Ovary (tissue), 10 donors: ENCODE measurements at places on chromosomes 12 and 14. TPM values are rescaled to one million over a fixed set of nuclear protein-coding genes. Genes with fewer than 3 reads are reported as not detected.
A peak's percentile ranks its signal among the peaks of the same experiment; 100 is the strongest.

- no peak for DNase-seq
- H3K27ac ChIP-seq: no peak overlapping the region
- no peaks in the 10 kb centered on the region for H3K27me3 ChIP-seq
- H3K4me3 ChIP-seq: no peak overlapping the region
- no peaks in the 10 kb centered on the region for H3K36me3 ChIP-seq
Measured at GRCh38 chr12:43316520-43316919, 235.5 kb downstream of the ADAMTS20 start.

DNA sequence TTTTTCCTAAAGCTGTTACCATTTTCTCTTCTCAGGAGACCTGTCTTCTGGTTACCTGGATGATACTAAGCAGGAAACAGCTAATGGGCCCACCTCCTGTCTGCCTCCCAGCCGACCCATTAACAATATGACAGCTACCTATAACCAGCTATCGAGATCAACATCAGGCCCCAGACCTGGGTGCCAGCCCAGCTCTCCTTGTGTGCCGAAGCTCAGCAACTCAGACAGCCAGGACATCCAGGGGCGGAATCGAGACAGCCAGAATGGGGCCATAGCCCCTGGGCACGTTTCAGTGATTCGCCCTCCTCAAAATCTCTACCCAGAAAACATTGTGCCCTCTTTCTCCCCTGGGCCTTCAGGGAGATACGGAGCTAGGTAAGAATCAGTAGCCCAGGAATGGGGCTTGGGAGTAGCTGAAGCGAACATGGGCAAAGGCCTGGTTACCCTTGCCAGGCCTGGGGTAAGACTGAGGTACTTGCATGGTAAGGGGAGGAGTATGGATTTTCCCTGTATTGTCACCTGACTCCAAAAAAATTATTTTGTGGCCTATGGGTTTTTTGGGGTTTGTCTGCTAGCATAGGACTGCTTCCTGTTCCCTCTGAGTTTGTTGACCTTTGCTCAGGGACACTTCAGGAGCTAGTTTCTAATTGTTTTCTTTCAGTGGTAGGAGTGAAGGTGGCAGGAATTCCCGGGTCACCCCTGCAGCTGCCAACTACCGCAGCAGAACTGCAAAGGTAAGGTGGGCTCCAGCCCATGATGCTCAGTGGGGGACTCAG, 26.6 kb downstream of the TRAFD1 start:
- no peaks in the 10 kb centered on the region for H3K27me3 ChIP-seq
- H3K4me3 ChIP-seq: no peak overlapping the region
- DNase-seq: no peak
- H3K27ac ChIP-seq: no peak overlapping the region
- H3K4me1 ChIP-seq: no peaks in the 10 kb centered on the region

SEC23A gene
- total RNA-seq: 87.3 TPM

POU6F1 gene
- 21.5 TPM for total RNA-seq

DNA sequence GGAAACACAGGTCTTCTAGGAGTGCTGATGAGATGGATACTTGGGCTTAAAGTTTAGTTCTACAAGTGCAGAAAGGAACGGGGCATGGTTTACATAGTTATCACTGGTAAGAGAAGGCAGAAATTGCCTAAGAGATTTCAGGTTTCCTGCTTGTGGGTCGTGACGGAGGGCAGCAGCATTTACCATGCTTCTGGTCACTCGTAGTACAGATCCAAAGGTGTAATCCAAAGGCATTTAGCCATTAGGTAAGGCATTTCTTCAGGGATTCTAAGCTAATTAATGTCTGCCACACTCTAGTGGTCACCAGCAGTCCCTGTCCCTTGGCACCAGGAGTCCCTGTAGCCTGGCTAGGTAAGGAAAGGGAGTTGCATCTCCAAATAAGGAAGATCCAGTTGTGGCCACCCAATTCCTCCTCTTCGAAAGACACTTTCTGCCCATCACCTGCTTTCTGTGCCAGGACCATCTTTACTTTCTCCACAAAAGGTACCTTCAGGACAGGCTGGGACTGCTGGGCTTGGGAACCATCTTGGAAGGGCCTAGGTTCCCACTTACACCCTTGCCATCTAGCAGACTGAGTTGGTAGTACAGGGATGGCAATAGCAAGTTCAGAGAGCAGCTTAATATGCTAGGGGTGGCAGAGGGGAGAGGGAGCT, 1.5 kb downstream of the GSTZ1 start:
- H3K27ac ChIP-seq: no peak overlapping the region
- no peaks in the 10 kb centered on the region for H3K4me1 ChIP-seq
- no peak for DNase-seq
- H3K36me3 ChIP-seq: no peaks in the 10 kb centered on the region
- peak overlapping the region; percentile 100 for H3K4me3 ChIP-seq
- no peaks in the 10 kb centered on the region for H3K27me3 ChIP-seq

KRT2 gene
- not detected for total RNA-seq

DNA sequence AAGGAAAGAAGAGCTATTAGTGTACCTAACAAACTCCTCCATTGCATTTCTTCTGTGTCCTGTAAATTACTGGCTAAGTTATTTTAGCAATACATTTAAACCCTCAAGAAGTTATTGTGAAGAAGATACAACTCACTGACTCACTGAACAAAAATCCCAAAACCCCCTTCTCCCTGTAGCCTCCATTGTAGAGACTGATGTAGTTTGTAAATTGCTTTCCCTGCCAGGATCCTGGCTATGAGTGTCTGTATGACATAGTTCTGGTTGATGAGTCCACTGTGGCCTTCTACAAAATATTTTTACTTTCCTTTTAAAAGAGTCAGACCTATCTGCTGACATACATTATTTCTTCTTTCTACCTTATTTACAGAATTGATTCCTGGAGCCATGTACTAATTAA, 155.6 kb downstream of the SLC6A15 start:
- no peaks in the 10 kb centered on the region for H3K27me3 ChIP-seq
- no peak overlapping the region for H3K4me3 ChIP-seq
- DNase-seq: no peak

DNA sequence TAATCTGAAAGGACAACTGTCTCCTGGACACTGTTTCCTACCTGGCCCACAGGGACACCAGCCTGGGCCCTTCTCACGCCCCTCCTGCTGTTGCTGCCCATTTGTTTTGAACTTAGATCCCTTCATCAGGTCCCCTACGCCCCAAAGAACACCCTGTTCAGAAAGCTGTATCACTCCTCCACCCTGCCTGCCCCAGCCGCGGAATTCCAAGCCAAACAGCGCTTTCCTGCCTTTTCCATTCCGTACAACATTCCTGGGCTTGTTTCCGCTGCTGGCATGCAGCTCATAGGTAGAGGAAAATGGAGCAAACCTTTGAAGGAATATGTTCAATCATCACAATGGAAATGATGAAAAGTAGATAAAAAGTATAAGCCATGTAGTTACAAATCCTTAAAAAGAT, 12.8 kb upstream of the GSG1 start:
- H3K36me3 ChIP-seq: no peaks in the 10 kb centered on the region
- no peak overlapping the region for H3K27ac ChIP-seq
- H3K4me3 ChIP-seq: no peak overlapping the region
- no peak for DNase-seq
- H3K27me3 ChIP-seq: no peaks in the 10 kb centered on the region

DNA sequence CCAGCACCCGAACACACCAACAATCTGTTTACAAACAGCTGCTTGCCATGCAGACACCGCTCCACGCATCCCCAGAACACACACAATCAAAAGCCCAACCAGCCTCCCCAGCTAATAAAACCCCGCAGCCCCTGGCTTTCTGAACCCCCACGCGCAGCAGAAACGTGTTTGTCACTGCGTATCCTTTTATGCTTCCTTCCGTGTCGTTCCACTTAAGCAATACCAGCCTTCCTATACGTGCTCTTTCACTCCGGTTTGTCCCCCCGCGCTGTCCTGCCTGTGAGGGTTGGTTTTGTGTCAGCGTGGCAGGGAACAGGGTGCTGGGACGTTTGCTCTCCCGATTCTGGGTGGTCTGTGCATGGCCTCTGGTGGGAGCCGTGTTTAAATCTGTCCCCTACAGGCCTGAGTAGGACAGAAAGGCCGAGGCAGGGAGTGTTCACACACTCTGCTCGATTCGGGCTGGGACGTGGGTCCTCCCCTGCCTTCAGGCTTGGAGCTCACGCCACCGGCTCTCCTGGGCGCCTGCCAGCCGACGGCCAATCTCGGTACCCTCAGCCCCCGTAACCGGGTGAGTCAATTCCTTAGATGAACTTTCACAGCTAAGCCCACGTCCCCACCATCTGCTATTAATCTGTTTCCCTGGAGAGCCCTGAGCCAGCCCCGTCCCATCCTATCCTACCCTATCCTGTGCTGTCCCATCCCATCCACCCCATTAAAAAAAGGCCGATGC, 60.0 kb downstream of the NOC4L start:
- no peak overlapping the region for H3K4me3 ChIP-seq
- H3K27ac ChIP-seq: no peak overlapping the region
- no peaks in the 10 kb centered on the region for H3K27me3 ChIP-seq
- DNase-seq: no peak

- no peaks in the 10 kb centered on the region for H3K36me3 ChIP-seq
- DNase-seq: no peak
- H3K27me3 ChIP-seq: no peaks in the 10 kb centered on the region
- H3K4me1 ChIP-seq: peaks cover 23% of the 10 kb centered on the region
- H3K27ac ChIP-seq: peak overlapping the region; percentile 97
Measured at GRCh38 chr12:6605421-6606330, 1.5 kb downstream of the CHD4 start.

DNA sequence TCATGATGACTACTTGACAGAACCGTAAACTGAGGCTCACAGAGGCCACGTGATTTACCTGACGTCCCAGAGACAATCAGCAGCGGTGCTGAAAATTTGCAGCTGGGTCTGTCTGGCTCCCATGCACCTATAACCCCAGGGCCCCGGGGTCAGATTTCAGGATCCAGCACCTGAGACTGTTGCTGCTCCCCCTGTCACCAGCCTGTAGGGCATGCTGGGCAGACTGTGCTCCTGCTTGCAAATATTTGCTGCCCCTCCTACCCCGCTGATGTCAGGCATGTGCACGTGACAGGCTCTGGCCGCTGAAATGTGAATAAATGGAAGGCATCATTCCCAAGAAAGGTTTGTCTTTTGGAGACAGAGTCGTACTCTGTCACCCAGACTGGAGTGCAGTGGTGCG, 6.0 kb downstream of the MMAB start:
- no peak overlapping the region for H3K27ac ChIP-seq
- no peak for DNase-seq
- no peaks in the 10 kb centered on the region for H3K27me3 ChIP-seq
- no peaks in the 10 kb centered on the region for H3K36me3 ChIP-seq

MYH6 gene
- total RNA-seq: 0.50 TPM

CLEC2A gene
- total RNA-seq: not detected

DNA sequence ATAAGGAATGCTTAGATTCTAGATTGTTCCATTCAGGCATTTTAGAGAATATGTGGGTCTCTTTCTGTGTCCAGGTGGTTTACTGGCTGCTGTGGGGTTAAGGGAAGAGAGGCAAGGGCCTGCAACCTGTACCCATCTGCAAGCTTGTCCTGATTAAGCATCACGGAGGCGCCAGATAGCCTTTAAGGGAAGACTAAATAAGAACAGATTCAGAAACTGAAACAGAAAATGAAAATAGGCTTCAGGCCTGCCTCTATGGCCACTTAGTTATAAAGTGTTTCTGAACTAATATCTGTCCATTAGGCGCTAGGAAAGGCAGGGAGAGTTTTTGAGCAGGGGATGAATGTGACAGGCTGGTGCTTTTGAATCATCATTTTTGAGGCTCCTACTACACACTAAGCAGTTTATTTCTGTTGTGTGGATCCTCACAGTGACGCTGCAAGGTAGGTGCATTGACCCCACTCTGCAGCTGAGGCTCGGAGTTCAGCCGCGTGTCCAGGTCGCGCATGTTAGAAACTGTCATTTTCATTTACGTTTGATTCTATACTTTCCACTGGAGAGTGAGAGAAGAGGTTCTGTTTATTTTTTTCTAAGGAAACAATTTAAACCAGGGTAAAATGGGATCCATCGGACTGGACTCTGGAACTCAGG, 47.4 kb downstream of the SLC6A12 start:
- no peaks in the 10 kb centered on the region for H3K36me3 ChIP-seq
- H3K27me3 ChIP-seq: no peaks in the 10 kb centered on the region
- H3K27ac ChIP-seq: no peak overlapping the region
- no peaks in the 10 kb centered on the region for H3K4me1 ChIP-seq
- H3K4me3 ChIP-seq: no peak overlapping the region

- no peaks in the 10 kb centered on the region for H3K27me3 ChIP-seq
- H3K4me1 ChIP-seq: no peaks in the 10 kb centered on the region
- no peaks in the 10 kb centered on the region for H3K36me3 ChIP-seq
- H3K4me3 ChIP-seq: no peak overlapping the region
Measured at GRCh38 chr12:89389755-89390661, 37.7 kb upstream of the DUSP6 start.

GRCh38 chr12:51403681-51404136, 12.5 kb upstream of the GALNT6 start:
- no peak for DNase-seq
- H3K4me3 ChIP-seq: no peak overlapping the region
- no peak overlapping the region for H3K27ac ChIP-seq

DNA sequence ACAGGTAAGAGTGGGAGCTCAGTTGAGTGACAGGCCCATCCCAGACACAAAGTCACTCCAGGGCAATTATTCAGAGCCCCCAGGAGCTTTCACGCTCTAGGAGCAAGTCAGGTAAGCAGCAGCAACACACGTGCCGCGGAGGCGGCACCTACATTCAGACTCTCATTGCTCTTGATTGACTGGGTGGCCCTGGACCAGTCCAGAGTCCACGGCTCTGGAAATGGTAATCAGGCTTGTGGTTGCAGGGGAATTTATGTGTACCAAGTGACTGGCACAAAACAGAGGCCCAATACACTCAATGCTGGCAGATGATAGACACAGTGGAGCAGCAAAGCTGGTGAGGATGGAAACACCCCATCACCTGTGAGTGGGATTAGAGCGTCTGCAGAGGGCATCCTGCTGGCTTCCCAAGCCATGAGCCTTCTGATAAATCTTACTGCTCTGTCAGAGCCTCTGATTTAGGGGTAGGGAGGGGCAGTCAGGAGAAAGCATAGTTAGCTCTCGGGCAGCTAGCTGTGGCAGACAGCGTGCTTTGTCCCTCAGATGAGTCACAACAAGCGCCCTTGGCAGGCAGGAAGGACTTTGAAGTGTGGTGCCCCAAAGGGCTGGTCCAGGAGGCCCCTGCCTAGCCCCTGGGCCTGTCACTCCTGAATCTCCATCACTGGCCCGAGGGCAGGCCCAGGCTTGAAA, 344.7 kb downstream of the CACNA1C start:
- peaks cover 1% of the 10 kb centered on the region for H3K4me1 ChIP-seq
- H3K27ac ChIP-seq: no peak overlapping the region
- no peaks in the 10 kb centered on the region for H3K27me3 ChIP-seq

FAM222A gene
- 22.0 TPM for total RNA-seq

DNA sequence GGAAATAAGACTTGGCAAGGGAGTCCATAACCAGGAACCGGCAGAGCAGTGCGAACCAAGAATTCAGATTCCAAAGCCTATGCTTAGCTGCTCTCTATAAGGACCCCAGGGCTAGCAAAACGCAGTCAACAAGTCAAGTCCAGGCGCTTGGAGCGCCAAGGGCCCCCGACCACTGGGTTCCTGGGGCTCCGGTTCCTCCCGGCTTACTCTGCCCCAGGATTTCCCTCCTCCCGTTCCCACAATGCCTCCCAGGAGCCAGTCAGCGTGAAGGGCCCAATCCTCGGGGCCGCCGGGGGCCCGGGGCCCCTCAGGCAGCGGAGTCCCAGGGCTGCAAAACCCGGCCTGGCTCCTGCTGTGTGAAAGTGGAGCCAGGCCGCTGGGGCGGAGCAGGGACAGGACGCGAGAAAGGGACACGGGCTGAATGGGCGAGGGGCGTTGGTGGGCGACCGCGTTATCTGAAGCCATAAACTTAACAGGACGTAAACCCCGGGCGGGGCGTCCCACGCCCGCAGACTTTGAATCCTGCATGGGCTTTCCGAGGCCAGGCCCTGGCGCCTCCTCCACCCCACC, 1.5 kb downstream of the KRT8 start:
- H3K27me3 ChIP-seq: no peaks in the 10 kb centered on the region
- peak overlapping the region; percentile 63 for H3K27ac ChIP-seq
- no peaks in the 10 kb centered on the region for H3K36me3 ChIP-seq
- DNase-seq: peak; percentile 60
- H3K4me3 ChIP-seq: peak overlapping the region; percentile 52

GRCh38 chr14:75826599-75826998, 155.2 kb downstream of the TGFB3 start:
- H3K27me3 ChIP-seq: no peaks in the 10 kb centered on the region
